ENCODE measurements at places on chromosomes 2 and 18. TPM values are rescaled to one million over a fixed set of nuclear protein-coding genes. Genes with fewer than 3 reads are reported as not detected.

DNA sequence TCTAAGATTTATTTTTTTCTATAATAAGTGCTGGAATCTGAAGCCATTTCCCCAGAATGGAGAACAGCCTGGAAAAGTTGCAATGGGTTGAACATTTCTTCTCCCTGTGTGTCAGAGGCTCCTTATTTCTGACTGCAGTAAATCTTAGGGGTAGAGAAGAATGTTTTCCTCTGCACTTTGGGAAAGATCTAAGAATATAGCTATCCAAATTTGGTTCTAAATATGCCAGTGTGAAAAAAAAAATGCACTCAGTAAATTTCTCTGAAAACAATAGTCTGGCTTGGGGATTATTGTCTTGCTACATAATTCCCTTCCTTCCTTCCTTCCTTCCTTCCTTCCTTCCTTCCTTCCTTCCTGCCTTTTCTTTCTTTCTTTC is 19.7 kb upstream of the CYRIA start:
- DNase-seq: no peak

PRSS56 gene
- not detected for total RNA-seq

- DNase-seq: no peak
Measured at GRCh38 chr2:149924028-149924427, 336.5 kb upstream of the MMADHC start.

DNA sequence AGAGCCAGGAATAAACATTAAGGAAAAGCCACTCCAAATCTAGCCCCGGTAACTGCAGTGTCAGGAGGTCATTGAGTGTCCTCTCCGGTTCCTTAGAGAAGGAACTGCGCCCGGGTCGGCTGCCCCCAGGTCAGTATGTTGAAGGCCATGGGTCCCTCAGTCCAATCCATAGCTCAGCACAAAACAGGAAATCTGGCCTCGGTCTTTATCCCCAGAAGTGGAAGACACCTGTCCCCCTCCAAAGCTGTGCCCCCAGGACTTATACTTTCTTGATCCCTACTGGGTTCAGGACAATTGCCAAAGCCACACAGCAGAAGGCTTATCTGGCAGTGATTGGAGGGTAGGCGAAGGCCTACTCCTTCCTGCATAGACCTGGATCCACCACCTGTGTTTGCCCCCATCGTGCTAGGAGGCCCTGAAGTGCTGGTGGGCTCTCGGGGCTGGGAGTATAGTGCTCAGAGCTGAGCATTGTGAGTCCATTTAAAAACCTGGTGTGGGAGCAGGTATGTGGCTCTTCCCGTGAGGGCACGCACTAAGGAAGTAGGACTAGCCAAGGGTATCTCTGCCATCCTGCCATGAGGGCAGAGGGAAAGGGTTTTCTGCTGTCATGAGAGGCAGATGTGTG is 178.6 kb downstream of the SEPTIN10 start:
- DNase-seq: no peak

ALLC gene
- total RNA-seq: not detected

GRCh38 chr18:59660786-59661743 is 36.2 kb downstream of the CCBE1 start:
- DNase-seq: no peak

DNA sequence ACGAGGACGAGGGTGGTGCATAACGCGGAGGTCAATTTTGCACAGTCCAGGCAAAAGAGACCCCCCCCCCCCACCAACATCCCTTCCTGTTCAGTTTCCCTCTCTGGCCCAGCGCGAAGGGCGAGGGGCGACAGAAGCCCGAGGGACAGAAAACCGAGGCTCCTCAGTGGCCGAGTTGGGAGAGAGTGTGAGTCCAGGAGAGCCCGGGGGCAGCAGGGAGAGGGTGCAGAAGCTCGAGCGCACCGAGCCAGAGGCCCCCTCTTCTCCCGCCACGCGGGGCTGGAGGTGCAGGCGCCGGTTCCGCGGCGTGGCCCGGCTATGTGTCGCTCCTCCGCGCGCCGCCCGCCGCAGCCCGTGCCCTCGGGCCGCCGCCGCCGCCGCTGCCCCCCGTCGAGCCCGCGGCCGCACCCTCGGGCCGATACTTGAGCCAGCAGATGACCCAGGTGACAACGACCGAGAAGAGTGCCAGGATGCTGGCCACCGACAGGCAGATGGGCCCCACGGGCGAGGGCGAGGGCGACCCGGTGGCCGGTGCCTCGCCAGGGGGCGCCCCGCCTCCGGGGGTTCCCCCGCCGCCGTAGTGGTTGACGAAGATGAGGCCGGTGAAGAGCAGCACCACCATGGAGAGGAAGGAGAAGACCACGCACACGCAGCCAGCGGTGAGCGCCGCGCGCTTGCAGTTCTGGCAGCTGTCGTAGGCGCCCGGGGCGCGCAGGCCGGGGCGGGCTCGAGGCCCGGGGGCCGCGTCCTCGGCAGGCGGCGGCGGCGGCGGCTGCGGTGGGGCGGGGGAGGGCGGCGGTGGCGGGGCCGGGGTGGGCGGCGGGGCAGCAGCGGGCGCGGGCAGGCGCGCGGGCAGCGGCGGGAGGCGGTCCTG is 20.2 kb upstream of the PAX3 start:
- no peak for DNase-seq

DNA sequence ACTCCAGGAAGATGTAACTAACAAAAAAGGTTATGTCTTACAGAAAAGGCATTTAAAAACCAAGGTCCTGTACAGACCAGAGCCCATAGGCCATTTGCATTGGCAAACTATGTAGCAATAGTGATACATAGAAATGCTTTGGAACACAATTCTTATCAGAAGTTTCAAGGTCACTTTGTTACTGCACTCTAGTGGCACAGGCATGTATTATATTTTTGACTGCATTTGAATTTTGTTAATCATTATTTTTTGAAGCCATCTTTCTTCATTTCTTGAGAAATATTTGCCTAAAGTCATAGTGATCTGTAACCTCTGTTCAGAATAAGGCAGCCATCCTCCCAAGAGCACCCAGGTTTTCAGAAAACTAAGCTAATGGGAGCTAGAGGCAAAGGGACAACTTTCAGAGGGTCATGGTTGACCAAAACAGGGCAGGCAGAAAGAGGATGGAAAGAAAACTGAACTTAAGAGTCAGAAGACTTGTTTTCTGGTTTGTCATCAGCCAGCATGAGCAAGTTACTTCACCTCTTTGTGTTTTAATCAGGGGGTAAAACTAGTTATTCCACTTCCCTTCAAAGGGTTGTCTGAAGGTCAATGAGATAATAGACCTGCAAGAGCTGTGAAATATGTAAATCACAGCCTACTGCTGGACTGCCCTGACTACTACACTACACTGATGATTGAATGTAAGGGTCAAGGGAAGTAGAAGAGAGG is 41.5 kb downstream of the SLC38A11 start:
- no peak for DNase-seq

All from CD8-positive, alpha-beta memory T cell (primary cell).